ENCODE measurements at places on chromosomes 6 and 20.

GRCh38 chr6:156808287-156808686 lies 31.1 kb downstream of the ARID1B start:
- no peak for DNase-seq

GRCh38 chr6:82246802-82247504 lies 591 bp downstream of the IBTK start:
- peak; percentile 35 for DNase-seq

DNA sequence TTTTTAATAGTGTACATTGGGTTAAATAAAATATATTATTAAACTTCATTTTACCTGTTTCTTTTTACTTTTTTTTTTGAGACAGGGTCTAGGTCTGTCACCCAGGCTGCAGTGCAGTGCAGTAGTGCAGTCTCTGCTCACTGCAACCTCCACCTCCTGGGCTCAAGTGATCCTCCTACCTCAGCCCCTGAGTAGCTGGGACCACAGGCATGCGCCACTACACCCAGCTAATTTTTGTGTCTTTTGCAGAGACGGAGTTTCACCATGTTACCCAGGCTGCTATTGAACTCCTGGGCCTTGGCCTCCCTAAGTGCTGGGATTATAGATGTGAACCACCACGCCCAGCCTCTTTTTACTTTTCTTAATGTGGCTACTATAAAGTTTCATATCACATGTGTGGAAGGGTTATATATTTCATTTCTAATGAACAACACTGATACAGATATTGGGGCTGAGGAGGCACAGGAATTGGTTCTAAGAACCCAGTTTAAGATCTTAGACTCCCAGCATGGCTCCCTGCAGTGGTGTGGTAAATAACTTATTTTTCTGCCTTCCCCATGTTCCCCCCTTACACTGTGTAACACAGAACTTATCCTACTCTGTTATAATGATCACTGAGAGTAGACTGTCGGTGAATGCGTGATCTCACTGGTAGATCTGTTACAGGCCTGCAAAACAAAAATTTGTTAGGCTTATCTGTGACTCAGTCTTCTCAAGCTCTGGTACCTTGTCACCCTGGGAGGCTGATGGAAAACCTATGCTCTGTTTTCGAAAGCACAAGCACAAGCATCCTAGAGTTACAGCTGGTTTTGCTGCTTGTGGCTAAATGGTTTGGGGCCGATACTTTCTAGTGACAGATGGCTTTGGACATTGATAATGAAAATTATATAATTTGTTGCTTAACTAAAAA lies 5.8 kb upstream of the ATXN1 start:
- DNase-seq = no peak

GRCh38 chr6:49284180-49284579 lies 178.9 kb downstream of the MMUT start:
- no peak for DNase-seq

GRCh38 chr20:46931699-46932098 lies 37.1 kb downstream of the EYA2 start:
- no peak for DNase-seq

DNA sequence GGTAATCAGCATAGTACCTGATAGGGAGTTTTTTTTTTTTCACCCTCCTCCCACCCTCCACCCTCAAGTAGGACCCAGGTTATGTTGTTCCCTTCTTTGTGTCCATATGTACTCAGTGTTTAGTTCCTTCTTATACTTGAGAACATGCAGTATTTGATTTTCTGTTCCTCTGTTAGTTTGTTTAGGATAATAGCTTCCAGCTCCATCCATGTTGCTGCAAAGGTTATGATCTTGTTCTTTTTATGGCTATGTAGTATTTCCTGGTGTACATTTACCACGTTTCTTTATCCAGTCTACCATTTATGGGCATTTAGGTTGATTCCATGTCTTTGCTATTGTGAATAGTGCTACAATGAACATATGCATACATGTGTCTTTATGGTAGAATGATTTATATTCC lies 41.9 kb downstream of the FOXA2 start:
- no peak for DNase-seq

GRCh38 chr6:137816133-137816579 lies 50.9 kb upstream of the TNFAIP3 start:
- no peak for DNase-seq

DNA sequence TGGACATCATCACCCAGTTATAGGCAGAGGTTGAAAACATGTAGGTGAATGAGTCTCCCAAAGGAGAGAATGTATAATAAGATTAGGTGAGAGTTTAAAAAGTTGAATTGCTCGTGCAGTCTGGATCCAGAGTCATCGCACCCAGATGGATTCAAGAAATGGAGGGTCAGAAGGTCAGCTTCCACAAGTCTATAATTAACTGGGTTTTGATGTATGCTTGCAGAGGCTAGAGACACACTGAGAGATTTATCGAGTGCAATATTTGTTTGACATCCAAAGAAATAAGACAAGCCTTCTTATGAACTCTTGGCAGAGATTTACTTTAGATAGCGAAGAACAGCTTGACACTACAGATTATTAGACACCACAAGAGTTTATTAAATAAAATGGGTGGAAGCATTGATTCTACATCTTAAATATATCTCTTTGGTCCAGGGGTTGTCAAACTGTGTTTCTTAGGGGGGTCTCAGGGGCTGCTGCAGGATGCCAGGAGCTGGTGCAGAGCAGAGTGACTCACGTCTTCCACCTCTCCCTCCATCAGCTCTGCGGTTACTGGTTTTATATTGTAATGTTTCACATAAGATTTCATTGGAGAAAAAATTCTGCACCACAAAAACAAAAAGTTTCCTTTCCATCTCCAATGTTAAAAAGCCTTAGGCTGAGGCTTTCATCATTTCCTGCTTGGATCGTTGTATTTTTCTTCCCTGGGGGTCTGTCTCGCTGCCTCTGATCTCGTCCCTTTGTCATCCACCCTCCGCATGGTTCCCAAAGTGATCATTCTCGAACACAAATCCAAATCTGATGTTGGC lies 176.2 kb upstream of the AHI1 start:
- no peak for DNase-seq

DNA sequence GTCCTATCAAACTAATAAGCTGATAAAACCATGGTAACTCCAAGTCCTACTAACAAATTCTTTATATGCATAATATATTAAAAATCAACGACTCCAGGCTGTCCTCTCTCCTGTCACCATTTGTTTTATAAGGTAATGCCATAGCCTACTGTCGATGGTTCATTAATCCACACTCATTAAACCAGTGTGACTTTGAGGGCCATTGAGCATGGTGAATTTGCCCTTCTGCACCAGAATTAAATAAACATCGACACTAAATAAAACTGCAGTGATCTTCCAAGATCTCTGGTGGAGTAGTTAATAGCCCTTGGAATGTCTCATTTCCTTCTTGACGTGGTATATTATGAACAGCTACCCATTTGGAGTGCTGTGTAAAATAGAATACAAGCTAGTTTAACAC lies 358.5 kb downstream of the CBLN4 start:
- no peak for DNase-seq

DNA sequence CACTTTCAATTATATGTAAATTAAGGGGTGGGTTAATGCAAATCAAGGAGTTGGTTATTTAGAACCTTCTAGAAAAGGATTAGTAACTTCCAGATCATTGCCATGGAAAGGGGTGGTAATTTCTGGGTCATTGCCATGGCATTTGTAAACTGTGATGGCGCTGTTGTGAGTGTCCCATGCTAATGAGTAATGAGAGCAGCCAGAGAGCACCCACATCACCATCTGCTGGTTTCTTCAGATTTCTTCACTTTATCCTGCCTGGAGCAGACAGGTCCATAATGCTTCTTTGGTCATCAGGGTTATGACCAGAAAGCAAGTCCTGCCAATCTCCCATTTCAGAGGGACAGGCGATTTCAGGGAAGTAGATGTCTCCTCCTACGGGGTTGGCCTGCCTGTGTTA lies 311.3 kb upstream of the CNR1 start:
- DNase-seq = no peak

DNA sequence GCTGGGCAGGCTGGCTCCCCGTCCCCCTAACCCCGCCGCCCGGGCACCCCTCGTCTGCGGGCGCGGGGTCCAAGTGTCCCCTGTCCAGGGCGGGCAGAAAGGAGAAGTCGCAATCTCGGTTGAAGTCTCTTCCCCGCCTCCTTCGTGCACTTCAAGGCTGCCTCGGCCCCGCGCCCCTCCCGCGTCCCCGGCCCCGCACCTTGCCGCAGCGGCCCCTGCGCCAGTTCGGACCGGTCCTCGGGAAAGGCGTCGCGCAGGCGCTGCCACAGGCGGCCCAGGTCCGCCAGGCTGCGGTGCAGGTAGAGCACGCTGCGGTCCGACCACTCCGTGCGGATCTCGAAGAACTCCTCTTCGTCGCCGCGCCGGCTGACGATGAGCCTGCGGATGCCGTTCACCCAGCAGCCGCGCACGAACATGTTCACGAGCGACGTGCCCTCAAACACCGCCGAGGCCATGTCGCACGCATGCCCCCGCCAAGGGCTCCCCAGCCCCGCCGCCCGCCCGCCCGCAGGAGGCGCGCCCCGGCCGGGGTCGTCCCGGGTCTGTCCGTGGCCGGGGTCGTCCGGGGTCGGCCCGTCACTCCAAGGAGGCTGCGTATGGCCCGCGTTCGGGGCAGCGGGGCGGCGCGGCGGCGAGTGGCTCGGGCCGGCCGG lies at the start of gene PXDC1:
PXDC1 (minus strand) TSS at position 637 of the 653 bp plus-strand sequence; CDS start at position 455, 182 bp downstream.
- DNase-seq = no peak

DNA sequence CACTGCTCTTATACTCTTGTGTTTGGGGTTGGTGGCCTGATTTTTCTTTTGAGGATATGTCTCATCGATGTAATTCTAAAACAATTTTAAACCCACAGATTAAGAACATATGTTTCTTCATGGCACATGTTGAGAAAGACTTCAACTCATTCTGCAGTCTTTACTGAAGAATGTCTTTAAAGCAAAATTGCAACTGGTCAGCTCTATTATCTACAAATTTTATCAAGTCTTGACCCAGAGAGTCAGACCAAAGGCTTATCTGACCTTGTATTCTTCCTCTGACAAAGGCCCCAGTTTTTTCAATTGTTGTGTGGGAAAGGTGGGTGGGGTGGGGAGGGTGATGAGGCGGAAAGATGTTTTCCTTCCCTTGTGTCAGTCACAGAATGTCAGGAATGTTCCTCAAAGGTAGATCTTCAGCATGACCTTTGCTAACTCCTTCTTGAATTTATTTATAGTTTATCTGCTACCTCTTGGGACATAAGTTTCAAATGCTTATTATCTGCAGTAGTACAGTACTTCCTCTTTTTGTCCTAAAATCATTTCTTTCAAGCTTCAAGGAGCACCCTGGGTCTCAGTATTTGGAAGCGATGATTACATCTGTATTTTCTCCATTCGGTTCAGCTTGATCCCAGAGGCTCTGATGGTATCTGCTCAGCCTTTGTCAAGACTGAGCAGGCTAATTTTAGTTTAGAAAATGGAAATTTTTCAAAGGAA lies 63.2 kb upstream of the TIAM2 start:
- peak; percentile 15 for DNase-seq

GRCh38 chr6:15505463-15505918 lies 157.3 kb downstream of the DTNBP1 start:
- no peak for DNase-seq

DNA sequence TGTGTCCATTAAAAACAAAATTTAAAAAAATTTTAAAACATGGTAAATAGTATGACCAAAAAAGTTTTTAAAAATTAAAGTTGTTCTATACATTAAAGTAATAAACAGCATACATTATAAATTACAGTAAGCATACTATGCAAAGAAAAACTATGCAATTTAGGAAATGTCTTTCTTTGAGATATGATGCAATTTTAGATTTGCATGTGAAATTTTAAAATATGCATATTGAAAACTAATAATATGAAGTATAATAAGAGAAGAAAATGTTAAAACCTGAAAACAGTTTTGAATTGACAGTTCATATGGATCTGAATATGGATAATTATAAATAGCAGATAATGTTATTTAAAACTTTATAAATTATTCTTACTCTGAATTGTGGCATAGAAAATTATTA lies 43.1 kb downstream of the ASCC3 start:
- no peak for DNase-seq

GRCh38 chr6:50271266-50271665 lies 221.5 kb upstream of the DEFB112 start:
- no peak for DNase-seq

GRCh38 chr6:144055121-144055931 lies 40.0 kb downstream of the SF3B5 start:
- DNase-seq = no peak

- peak; percentile 49 for DNase-seq
Measured at GRCh38 chr6:149593408-149593807, 27.2 kb downstream of the GINM1 start.

DNA sequence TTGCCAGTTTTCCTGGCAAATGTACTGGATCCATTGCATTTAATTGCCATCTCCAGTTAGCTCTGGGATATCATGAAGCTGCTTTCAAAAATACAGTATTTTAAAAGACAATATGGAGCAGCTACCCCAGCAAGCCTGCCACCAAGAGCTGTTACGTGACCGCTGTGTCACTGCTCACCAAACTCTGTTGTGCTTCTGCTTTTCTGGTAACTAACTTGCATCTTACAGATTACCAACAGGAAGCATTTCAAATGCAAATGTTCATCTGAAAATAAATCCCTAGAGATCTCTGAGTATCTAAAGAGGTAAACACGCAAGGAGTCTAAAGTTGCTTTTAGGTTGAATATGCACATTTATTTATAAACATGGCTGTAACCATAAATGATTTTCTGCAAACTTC lies 1008.3 kb downstream of the KIF16B start:
- no peak for DNase-seq

DNA sequence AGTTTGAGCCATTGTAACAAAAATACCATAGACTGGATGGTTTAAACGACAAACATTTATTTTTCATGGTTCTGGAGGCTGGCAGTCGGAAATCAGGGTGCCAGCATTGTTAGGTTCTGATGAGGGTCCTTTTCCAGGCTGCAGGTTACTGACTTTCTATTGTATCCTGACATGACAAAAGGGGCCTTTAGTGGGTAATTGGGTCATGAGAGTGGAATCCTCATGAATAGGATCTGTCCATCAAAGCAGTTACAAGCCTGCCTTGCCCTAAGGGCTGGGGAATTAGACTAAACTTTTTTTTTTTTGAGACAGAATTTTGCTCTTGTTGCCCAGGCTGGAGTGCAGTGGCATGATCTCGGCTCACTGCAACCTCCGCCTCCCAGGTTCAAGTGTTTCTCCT lies 347.9 kb upstream of the TSHZ2 start:
- DNase-seq = no peak

DNA sequence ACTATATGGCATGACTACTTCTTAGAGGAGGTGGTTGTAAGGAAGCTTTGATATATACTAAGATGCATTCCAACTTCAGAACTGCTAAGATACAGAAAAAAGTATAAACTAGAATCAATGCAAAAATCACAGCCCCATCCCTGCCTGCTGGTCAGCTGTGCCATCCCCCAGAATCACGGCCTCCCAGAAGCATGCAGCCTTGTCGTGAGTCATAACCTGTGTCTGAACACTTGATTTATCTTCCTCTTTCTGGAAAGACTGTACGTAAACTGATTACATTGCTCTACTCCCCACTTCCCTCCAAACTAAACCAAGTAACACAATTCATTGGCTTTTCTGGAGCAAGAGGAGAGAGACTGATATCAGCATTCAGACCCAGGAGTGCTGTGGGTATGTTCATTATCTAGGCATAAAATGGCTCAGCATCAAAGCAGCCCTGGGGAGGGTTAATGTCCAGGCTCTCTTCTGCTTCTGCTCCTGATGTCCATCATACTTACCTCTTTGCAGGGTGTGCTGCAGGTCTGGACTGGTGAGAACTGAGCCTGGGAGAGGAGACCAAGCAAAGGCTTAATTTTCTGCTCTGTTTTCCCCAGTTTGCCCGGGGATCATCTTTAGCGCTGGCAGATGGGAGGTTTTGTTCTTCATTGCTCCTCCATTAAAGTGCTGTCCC lies 18.4 kb downstream of the SCP2D1 start:
- DNase-seq = peak; percentile 83

Data from kidney glomerular epithelial cell (primary cell).